ENCODE measurements at places on chromosomes 6 and 20.
A peak's percentile ranks its signal among the peaks of the same experiment; 100 is the strongest.

GRCh38 chr6:77430504-77430903 lies 32.8 kb downstream of the HTR1B start:
- DNase-seq: no peak

GRCh38 chr6:69866351-69866769 lies at the start of gene COL19A1:
Gene COL19A1, plus strand, starts transcription at chr6:69866556. Its CDS starts 13,012 bp downstream, at chr6:69879568.
- DNase-seq: peak; percentile 67

- no peak for DNase-seq
Measured at GRCh38 chr6:146361128-146361924, 182.3 kb upstream of the RAB32 start.

DNA sequence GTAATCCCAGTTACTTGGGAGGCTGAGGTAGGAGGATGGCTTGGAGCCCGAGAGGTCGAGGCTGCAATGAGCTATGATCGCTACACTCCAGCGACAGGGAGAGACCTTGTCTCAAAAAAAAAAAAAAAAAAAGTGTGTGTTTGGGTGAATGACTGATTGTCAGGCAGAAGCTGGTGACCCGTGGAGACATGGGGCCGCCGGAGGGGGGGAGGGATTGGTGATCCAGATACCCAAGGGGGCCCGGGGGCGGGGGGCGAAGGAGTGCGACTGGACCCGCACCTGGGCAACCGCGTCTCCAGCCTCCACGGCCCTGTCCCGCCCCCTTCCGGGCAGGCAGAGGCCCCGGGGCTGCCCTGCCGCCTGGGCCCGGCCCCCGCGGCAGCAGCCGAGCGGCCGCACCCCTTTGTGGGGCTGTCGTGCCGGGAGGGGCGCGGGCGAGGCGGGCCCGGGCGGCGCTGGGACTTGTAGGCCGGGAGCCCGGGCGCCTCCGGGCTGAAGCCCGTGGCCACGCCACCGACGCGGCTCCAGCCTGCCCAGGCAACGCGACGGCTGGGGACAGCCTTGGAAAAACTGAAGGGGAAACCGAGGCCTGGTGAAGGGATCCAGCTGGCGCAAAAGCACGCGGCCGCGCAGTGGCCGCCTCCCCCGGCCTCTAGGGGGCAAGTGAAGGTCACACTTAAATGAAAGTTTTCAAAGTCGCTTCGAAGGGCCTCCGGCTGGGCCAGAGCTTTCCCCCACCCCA lies 2.1 kb upstream of the RBM38 start:
- DNase-seq: no peak

Data from posterior cingulate gyrus (tissue), 11 donors.